Activated CD4-positive, alpha-beta T cell treated with anti-CD3 and anti-CD28 coated beads for 36 hours (primary cell): ENCODE measurements at places on chromosomes 5 and 9. TPM values are rescaled to one million over a fixed set of nuclear protein-coding genes. Genes with fewer than 3 reads are reported as not detected.

DNA sequence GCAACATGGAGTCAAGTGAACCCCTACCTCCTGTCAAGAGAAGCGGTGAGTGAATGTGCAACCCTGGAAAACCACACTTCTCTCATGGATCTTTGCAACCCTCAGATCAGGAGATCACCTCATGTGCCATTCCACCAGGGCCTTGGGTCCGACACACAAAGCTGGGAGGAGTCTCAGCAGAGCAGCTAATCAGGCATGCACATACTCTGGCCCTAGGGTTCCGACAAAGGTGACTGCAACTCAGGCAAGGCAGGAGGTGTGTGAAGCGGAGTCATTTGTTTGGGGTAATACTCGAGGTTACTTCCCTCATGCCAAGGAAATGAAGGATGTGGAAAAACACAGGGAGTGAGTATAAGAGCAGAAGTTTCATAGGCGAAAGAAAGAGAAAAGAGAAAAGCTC, 96.1 kb downstream of the GABRG2 start:
- no peak for DNase-seq

- DNase-seq, result no peak
Observed at GRCh38 chr5:168438349-168438748, 47.9 kb upstream of the RARS1 start.

- DNase-seq, result no peak
Observed at GRCh38 chr5:55387865-55388264, 80.1 kb downstream of the MTREX start.

- peak; percentile 34 for DNase-seq
Observed at GRCh38 chr9:137167747-137168572, 1.9 kb downstream of the LRRC26 start.

DNA sequence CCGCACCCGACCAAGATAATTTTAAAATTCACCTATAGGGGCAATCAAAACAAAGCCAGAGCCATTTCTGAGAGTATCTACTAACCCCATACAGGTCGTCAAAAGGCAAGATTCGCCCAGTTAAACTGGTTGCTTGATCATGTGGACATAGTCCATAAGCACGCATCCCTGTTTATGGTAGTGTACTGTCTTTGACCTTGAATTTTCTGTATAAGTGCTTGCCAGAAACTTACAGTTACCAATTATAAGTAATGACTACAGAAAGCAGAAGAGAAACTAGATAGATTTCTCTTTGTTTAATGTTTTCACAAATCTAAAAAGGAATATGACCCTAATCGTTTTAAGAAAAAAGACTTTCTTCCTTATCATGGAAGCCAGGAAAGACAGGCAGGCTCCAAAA, 25.6 kb downstream of the SLC31A1 start:
- no peak for DNase-seq

DNA sequence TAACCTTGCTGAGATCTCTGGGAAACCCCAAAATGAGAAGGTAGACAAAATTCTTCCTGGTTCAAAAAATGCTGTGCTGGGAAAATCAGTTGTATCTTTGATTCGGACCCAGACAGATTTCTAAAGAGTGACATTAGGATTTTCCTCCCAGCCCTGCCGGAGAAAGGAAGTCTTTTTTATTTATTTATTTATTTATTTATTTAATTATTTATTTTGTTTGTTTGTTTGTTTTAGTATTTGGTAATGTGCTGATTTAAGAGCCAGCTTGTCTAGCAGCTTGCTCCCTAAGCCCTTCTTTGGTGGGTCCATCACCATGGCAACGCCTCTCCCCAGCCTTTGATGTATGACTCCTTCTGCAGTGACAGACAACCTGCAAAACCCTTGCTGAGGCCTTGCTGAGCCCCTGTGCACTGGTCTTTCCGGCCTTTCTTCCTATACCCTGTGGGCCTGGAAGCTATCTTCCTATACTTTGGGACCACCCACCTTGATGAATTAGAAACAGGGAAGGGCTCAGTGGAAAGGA, 60.6 kb upstream of the AFAP1L1 start:
- DNase-seq, result peak; percentile 16

DNA sequence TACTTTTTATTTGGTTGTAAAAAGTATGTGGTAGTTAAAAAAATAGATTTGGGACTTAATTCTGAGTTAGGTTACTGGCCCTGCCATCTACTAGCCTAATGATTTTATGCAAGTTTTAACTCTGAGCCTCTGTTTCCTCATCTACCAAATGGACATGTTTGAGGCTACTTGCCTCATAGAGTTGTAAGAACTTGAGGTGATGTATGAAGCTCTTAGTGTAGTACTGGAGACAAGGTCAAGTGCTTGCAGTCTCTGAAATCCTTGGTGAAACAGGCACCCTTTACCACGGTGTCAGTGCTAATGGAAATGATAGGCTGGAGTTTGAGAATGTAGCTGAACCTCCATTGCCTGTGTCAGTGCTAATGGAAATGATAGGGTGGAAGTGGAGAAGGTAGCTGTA, 15.3 kb downstream of the GPR107 start:
- DNase-seq, result no peak

GRCh38 chr5:9423571-9423970, 122.3 kb downstream of the SEMA5A start:
- no peak for DNase-seq

GRCh38 chr9:129886226-129887174, 51.2 kb downstream of the USP20 start:
- DNase-seq, result peak; percentile 83

GRCh38 chr9:32344551-32345182, 39.8 kb upstream of the ACO1 start:
- no peak for DNase-seq

DNA sequence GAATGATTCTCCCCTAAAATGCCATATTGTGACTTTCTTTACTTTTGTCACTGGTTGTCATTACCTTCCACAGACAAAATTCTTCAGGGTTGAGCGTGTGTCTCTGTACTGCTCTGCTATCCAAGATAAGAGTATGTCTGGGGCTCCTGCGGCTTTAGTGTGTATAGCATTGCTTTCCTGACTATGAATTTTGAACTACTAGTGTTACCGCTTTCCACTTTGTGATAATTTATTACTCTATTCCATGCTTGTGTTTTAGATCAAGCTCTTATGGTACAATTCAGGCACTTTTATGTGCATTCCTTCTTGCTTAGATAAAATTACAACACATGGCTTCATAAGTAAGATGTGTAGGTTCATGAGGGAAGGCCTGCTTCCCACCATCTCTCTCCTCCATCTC, 51.5 kb upstream of the MEF2C start:
- DNase-seq, result no peak

- no peak for DNase-seq
Observed at GRCh38 chr9:86047361-86047760, 52.0 kb downstream of the GOLM1 start.

- DNase-seq, result no peak
Observed at GRCh38 chr9:6351737-6352136, 23.6 kb downstream of the TPD52L3 start.

DNA sequence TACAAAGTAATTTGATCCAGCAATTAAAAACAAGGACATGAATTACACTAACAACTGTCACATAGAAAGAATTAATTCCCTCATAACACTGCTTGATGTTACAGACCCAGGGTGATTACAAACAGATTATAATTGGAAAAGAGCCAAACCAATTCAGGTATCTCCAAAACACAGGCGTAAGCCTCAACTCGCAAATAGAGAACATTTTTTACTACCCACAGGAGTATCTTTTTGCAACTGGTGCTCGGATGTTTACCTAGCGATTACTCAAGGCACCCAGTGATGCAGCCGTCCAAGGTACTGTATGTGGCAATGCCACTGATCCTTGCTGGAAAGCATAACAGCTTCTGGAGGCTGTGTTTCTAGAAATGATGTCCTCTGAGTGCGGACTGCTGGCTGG, 386.1 kb upstream of the KIF2A start:
- no peak for DNase-seq

DNA sequence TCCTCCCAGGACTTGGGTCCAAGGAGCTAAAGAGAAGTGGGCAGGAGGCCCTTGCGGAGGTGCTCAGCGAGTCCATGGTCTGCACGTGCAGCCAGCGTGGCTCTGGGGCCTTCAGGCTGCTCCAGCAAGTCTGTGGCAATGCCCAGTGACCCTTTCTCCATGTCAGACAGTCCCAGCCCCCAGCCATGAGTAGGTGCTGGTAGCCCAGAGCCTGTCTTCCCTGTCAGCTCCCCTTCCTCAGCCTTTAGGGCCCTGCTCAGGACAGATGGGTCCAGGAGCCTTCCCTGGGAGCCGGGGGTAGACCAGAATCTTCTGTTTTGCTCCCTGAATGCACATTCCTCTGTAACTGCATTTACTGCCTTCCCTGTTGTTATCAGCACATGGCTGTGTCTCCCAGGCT, 147.2 kb upstream of the IRX2 start:
- no peak for DNase-seq

GRCh38 chr5:142561029-142561428, 124.9 kb downstream of the FGF1 start:
- DNase-seq, result no peak

DNA sequence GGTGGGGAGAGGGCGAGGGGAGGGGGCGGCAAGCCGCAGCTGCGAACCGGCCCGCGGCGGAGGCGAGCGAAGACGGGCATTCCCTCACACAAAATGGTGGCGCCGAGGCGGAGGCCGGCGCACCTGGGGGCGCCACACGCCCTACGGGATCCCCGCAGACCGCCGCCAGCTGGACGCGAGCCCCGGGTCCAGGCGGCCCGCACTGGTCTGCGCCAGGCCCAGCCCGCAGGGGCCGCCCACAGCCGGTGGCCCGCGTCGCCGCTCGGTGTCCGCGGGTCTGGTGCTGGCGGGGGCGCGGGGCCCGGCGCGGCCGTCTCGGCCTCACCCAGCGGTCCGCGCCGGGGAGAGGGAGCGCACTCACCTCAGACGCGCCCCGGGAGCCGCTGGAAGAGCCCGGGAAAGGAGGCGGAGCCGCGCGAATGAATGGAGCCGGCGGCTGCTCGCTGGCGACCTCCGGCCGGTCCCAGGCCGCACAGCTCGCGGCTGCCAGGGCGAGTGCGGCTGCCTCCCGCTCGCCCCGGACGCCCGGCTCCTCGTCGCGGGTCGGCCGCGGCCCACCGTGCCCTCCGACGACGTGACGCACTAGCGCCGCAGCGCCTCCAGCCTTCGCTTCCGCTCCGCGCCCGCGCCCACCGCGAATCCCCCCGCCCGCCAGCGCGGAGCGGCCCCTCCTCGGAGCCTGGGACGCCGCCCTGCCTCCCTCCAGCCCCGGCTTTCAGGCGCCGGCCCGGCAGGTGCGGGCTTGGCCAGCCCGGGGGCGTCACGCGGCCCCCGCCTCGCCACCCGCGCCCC, at the start of gene FAM169A:
TSS of gene FAM169A (minus strand) at position 584 of the 792 bp plus-strand sequence. CDS start 24,711 bp downstream, outside the sequence.
- peak; percentile 65 for DNase-seq

GRCh38 chr9:99305124-99305523, 83.0 kb downstream of the SEC61B start:
- DNase-seq, result no peak

DNA sequence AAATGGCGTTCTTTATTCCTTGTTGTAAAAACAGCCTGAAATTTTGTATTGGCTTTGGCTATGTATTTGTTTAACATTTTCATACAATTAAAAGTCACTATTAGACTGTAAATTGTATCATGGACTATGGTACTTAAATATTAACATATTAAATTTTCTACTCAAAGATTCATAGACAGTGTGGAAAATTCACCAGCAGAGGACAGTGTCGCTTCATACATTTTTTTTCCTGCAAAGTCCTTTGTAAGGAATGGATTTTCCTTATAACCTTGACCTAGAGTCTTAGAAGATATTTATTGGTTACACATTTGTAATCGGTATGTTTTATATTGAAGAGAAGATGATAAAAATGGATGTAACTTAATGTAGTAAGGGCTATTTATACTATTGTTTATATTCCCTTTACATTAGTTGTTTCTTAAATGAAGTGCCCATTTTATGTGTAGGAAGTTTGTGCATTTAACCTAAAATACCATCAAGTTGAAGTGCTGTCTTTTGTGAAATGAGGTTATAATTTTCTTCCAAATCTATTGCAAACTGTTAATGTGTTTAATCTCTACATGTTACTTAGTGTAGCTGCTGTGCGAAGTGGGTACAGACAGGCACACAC, 150.1 kb downstream of the KDM4C start:
- DNase-seq, result no peak

- no peak for DNase-seq
Observed at GRCh38 chr5:1930880-1931603, 48.3 kb upstream of the IRX4 start.

GRCh38 chr5:116655431-116655830, 80.8 kb upstream of the SEMA6A start:
- DNase-seq, result no peak

DNA sequence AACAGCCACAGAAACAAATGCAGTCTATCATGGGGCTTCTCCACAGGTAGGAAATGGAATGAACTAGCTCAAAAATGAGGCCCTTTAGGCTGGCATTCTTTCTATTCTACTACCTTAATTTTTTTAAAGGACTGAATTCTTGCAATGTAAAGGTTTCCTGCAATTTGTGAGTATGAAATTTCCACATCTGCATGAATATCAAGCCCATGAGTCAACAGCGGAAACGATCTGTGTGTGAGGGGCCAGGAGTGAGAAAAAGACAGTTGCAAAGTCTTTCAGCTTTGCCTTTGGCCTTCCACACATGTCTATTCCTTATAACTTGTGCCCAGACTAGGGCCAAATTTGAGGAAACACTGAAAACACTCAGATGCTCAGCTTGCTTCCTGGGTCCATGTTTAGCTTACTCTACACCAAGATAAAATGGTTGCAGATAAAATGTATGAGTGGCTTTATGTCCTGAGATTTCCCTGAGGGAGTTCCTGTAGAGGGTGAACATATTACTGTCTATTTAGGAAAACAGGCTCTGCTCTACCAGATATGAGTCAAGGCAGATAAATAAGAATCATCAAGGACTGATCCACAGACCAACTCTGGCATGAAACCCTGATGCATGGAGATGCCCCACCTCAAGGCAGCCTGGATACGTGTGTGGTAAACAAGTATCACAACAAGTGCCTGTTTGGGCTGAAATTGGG, 46.5 kb downstream of the RETREG1 start:
- DNase-seq, result no peak

DNA sequence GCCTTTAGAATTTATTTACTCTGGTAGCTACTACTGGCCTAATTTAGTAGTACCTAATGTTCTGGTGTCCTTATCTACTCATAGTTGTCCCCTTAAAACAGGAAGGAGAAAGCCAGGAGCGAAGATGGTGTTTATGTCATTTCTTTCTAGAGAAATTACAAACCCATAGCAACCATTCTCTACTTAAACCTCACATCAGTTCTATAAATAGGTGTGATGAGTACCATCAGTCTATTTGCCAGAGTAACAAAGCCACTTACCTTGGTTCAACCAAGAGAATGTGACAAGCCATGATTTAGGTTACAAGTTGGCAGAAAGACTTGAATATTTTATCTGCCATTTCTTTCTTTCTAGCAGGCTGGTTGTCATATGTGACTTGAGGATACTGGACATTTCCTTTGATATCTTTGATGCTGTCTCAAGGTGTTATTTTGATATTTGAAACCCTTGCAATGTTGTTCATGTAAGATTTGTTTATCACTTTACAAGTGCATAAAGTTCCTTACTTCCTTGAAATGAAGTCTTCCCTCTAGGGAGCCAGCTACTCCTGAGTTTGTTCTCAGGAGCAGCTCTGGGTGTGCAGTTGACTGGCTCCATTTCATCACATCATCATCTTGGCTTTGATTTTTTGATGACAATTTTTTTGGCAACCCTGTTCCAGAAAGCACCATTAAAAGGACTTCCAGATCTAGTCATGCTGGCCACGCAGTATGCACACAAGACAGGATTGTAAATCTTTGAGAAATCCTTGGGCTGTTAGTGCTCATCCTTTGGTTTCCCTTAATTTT, 286.8 kb downstream of the ARHGAP26 start:
- DNase-seq, result no peak

The CNTNAP3 gene
- not detected for total RNA-seq

The RASEF gene
- total RNA-seq, result not detected

The SCGB3A2 gene
- total RNA-seq, result not detected
